Cardiac muscle cell (in vitro differentiated cells and primary cell): ENCODE measurements at places on chromosomes 6 and 20. TPM values are rescaled to one million over a fixed set of nuclear protein-coding genes. Genes with fewer than 3 reads are reported as not detected.

The SLC26A8 gene
- not detected in 2 replicates for total RNA-seq

The ZMYND8 gene
- total RNA-seq = 33.0 and 45.0 TPM in 2 replicates

The BTN1A1 gene
- total RNA-seq = not detected in 2 replicates

DNA sequence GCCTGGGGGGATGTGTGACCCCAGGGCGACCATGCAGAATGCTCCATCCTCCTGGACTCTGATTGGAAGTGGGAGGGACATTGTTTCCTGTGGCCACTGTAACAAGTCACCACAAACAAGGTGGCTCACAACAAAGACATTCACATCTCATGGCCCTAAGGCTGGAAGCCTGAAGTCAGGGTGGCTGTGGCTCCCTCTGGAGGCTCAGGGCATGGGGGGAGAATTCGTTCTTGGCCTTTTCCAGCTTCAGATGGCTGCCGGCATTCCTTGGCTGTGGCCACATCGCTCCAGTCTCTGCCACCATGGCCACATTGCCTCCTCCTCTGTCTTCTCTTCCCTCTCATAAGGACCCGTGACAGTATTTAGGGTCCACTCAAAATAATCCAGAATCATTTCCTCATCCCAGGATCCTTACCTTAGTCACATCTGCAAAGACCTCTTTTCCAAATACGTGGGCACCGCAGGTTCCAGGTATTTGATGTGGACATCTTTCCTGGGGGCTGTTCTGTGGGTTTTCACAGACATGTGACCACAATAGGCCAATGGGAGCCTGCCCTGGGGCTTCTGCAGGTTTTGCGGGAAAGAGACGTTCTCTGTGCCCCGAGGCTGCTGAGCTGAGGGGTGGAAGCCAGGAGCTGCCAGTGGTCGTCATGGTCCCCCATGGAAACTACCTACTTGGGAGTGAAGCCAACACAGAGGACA, 249.3 kb downstream of the PREX1 start:
- DNase-seq = no peak

DNA sequence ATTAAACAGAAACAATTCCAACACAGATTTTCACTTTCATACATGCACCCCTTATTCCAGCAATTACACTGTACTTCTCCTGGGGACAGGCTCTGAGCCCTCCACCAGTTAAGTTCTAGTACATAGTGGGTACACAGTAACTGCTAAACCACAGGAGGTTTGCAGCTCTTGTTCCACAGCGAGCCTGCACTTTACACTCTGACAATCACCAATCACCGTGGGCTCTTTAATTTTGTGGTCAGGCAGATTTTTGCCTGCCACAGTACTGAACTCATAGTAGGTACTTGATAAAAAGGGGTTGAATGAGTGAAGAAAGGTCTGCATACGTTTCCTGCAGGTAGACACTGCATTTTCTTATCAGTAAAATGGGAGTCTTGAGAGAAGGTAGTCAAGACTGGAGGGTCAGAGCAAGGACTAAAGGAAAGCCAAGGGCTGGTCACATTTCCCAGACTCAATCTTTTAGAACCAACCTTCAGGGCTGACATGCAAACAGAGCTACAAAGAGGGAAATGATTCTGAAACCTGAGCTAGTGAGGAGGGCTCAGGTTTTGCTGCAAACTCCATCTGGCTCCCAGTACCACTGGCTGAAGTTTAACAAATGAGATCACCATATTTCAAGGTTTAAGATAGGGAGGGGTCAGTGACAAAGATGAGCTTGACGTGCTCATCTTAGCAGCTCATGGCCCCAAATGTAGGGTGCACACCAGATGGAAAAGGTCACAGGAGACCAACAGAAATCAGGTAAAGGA, 404.6 kb downstream of the BTBD9 start:
- DNase-seq = no peak

DNA sequence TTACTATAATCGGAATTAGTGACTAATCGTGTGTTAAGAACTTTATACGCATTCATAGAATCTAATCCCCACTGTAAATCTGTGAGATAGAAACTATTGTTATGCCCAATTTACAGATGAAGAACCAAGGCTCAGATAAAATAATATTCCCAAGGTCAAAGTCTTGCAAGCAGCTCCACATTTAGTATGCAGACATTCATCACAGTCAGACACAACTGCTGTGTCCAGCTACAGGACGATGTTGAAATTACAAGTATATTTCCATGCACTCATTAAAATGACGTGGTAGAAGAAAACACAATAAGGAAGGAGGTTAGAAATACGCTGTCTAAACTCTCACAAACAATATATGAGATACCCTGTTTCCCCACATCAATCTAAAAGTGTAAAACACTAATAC, 82.5 kb downstream of the PREX1 start:
- DNase-seq = peak; percentile 22

DNA sequence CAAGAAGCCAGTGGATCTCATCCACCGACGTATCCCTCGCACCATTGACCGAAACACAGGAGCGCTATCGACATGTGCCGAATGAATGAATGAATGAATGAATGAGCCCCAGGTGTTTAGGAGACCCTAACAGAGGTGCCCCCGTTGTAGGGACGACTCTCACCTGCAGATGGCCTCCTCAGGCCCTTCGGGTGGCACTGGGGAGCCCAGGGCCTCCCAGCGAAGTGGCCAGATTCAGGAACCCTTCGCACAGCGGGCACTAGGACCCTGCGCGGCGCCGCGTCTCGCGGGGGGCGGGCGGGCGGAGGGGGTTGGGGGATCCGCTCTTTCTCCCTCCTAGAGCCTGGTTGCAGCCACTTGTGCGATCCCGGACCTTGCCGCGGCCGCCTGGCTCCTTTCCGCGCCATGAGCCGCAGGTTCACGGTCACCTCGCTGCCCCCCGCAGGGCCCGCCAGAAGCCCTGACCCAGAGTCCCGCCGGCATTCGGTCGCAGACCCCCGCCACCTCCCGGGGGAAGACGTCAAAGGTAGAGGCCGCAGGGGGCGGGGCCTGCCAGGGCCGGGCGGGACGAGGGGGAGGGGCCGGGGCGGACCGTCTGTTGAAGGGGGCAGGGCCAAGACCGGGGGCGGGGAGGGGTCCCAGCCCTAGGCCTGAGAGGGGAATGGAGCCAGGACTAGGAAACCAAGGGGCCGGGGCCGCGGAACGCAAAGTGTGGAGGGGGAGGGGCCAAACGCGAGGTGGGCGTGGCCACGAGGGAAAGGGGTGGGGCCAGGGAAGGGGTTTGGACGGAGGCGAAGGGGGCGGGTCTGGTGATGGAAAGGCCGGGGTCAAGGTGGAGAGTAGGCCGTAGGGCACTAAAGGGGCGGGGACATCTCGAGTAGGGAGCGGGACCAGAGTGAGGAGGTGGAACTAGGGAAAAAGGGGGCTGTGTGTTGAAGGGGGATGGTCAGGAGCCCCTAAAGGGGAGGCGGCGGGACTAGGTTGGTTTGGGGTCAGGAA, 7.4 kb upstream of the SLC12A5 start:
- peak; percentile 95 for DNase-seq

DNA sequence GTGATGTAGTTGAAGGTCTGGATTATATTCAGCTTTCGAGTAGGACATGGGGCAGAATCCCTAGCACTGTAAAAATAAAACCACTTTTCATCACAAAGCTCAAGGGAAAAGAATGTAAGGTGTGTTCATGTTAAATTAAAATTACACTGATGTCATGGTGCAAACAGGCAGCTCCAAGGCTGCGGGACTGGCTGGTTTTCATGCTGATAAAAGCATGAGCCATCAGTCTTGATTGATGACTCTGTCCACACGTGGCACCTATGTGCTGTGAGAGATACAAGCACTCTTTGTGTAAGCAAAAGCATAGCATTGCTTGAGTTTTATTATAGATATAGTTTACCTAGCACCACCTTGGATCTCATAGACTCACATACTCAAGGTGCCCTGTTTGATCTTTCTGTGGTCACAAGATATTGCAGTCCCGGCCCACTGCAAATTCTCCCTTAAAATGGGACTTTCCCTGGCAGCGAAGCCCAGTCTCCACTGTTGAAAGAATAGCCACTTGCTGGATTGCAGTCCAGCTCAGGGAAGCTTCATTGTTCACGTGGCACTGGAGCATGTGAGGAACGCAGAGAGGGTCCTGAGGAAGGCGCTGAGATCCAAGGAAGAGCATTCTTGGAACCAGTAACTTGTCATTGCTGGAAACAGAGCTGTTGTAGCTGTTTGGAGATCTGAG, 90.6 kb downstream of the TIAM2 start:
- DNase-seq = no peak

DNA sequence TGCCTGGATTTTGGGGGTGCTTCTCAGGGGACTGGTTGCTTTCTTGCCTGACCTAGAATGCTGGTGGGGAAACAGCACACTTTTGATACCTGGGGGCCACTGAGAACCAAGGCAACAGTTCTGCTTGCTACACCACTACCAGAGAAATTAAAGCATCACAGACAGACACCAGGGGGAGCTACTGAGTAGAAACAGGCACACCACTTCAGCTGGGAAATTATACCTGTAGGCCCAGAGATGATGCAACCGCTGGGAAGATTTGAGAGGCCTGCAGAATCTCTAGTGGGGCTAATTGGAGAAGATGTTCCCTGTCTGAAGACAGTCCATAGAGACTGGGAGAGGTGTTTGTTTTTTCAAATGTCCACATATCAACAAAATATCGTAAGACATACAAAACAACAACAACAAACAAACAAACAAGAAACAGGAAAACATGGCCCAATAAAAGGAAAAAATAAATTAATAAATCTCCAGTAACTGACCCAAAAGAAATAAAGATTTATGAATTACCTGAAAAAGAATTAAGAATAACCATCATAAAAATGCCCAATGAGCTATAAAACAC, 129.4 kb upstream of the RIN2 start:
- peak; percentile 77 for DNase-seq

DNA sequence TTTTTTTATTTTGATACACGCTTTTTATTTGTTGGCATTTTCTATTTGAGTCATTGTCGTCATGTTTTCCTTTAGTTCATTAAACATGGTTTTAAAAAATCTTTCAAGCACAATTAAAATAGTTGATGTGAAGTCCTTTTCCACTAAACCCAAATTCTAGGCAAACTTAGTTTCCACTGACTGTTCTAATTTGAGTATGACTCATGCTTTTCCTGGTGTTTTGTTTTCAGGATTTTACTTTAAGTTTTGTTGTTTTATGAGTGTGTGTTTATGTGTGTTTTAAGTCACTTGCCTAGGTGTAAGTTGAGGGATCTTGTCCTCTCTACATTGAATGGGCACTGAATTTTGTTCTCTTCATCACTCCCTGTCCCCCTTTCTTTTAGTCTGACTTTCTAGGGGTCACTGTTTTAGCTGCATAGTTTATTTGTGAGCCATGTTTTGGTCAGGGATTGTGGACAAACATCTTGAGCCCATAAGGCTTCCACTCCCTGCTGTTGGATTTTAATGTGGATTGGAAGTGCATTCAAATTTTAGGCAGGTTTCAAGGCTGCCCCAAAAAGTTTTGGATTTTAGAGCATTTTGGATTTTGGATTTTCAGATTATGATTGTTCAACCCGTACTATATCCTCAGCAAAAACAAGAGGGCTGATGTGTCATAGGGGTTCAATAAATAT, 94.8 kb downstream of the CDYL start:
- DNase-seq = no peak

DNA sequence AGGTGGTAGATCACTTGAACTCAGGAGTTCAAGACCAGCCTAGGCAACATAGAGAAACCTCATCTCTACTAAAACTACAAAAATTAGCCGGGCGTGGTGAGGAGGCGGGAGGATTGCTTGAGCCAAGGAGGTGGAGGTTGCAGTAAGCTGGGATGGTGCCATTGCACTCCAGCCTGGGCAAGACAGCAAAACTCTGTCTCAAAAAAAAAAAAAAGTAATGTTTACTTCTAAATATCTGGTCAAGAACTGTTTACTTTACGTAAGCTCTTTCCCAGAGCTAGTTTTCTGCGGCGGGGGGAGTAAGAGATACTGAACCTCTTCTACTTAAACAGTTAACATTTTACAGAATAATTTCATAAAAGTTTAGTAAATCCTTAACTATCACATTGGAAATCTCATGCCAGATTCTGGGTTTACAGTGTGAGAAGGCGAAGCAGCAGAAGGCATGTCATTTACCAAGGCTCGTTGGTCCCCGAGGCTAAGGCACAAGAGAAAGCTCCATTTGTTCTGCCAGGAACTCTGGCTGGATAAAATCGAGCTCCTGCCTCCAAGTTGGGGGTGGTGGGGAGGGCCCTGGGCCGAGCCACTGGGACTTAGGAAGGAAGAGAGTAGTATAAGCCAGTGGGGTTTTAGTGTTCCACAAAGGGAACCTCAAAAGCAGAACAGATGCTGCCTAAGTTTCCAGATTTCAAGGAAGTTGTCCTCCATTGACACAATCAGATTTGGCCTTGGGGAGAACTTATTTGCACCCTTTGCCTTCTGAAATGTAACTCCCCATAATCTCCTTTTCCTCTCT, 41.7 kb downstream of the ARFGEF2 start:
- DNase-seq = no peak

- no peak for DNase-seq
Observed at GRCh38 chr20:29297411-29298270, 1959.8 kb upstream of the DEFB115 start.

GRCh38 chr6:324116-324728, 31.9 kb downstream of the DUSP22 start:
- DNase-seq = no peak

GRCh38 chr6:163698086-163698485, 283.6 kb downstream of the QKI start:
- DNase-seq = no peak
